ENCODE measurements at places on chromosomes 16 and 17.

- no peak for DNase-seq
These were observed 5.0 kb downstream of the CORO6 start for GRCh38 chr17:29617481-29618271.

DNA sequence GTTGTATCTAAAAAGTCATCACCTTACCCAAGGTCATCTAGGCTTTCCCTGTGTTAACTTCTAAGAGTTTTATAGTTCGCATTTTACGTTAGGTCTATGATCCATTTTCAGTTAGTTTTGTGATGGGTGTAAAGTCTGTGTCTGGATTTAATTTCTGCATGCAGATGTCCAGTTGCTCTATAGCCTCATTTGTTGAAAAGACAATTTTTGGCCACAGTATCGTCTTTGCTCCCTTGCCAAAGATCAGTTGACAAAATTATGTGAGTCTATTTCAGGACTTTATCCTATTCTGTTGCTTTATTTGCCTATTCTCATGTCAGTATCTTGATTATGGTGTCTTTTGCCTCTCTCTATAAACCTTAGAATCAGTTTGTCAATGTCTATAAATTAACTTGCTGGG is 85.1 kb downstream of the METRNL start:
- DNase-seq, result no peak

DNA sequence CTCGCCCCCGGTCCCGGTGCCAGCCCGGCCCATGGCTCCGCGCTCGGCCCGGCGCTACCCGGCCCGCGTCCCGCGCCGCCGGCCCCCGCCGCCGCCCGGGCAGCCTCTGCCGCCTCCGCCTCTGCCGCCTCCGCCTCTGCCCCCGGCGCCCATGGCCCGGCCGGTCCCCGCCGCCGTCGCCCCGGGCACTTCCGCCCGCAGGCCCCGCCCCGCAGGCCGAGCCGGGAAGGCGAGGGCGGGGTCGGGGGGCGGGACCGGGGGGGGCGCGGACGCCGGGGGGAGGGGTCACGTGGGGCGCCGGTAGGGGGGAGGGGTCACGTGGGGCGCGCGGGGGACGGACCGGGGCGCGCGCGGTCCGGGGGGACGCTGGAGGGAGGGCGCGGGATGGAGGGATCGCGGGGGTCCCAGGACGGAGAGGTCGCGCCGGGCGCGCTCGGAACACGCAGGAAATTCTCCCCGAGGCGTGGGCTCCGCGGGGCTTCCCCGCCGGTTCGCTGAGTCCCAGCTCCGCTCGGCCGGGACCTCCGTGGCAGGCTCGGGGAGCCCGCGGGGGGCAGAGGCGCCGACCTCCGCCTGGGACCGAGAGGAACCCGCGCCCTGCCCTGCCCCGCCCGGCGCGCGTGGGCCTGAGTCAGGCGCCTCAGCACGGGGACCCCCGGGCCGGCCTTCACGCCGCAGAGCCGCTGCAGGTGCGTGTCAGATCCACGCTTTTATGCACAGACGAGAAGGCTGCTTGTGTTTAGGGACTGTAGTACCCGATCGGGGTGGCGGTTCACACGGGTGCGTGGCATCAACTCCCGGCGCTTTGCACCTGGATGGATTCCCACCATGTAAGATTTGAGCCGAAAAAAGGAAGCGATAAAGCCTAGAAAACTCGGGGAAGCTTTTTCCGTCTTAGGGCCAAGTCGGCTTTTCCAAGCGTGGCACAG is at the start of gene PGAP6:
Gene PGAP6 (minus strand): TSS at position 190 of the 929 bp plus-strand sequence. CDS start 157 bp downstream, at position 33.
- DNase-seq, result no peak

- no peak for DNase-seq
These were observed 189.7 kb downstream of the SNX29 start for GRCh38 chr16:12166271-12166670.

- DNase-seq, result no peak
These were observed 73.3 kb downstream of the RPH3AL start for GRCh38 chr17:279331-279730.

- no peak for DNase-seq
These were observed 1.4 kb upstream of the NBR1 start for GRCh38 chr17:43169561-43170139.

- no peak for DNase-seq
These were observed 30.5 kb upstream of the GNG13 start for GRCh38 chr16:830871-831570.

GRCh38 chr16:66300501-66300900 is 66.0 kb upstream of the CDH5 start:
- DNase-seq, result no peak

GRCh38 chr17:64074704-64075426 is 54.4 kb upstream of the ICAM2 start:
- DNase-seq, result peak; percentile 32

DNA sequence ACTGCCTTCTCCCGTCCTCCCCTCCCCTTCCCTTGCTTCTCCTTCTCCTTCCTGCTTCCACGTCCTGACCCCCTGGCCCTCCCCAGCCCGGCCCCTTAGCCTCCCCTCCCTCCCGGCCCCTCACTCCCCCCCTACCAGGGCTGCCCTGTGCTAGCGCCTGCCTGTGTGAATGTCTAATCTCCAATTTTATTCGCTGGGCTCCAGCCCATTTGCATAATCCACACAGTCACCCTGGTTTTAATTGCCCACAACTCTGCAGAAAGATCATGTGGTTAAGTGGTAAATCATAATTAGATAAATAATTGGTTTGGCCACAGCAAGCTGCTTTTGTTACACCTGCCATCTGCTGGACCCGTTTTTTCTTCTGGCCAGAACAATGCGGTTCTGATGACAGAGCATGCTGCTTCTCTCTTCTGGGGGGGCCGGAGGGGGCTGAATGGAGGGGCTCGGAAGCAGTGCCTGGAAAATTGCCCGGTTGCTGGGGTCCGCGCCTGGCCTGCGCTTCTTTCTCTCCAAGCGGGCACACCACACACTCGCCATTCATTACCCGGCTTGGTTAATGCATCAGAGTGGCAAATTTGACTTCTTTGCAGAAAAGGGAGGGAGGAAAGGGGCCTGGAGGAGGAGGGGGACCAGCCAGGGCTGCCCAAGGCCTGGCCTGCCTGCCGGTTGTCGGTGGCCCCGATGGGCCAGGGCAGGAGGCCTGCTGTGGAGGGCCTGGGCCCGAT is 19.5 kb upstream of the GSE1 start:
- no peak for DNase-seq

DNA sequence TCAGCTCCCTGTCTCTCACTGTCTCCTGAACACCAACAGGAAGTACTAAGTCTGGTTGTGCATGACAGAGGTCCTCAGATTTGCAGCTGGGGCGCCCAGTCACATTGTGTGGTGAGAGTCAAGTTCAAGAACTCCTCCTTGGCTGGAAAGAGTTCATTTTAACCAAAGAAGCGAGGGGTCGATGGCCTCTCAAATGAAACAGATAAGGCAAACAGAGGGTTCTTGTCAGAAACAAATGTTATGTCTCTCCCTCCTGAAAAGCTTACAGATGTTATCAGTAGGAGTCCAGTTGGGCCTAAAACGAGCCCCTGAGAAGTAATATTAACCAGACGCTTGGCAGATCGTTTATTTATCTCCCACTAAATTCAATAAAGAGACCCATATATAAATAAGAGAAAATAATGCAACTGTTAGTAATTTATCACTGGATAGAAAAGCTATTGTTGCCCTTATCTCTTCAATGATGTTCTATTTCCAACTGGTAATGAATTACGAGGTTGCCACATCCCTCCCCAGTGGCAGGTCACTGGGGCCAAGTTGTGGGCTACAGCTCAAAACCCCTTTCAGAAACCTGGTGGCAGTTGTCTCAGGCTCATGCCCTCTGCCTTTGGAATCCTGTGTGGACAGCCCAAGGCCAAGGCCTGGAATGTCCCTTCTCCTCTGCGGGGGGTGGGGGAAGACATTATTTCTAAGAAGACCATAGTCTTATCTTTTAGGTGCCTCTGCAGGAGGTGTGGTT is 307.5 kb upstream of the DYNLRB2 start:
- peak; percentile 64 for DNase-seq

GRCh38 chr16:57859331-57859730 is 57.0 kb upstream of the KIFC3 start:
- DNase-seq, result peak; percentile 53

- DNase-seq, result no peak
These were observed 10.9 kb upstream of the ITGA2B start for GRCh38 chr17:44400226-44400847.

GRCh38 chr17:71039391-71039790 is 870.1 kb downstream of the KCNJ2 start:
- no peak for DNase-seq

- no peak for DNase-seq
These were observed 411.7 kb downstream of the UTP18 start for GRCh38 chr17:51672065-51672464.

DNA sequence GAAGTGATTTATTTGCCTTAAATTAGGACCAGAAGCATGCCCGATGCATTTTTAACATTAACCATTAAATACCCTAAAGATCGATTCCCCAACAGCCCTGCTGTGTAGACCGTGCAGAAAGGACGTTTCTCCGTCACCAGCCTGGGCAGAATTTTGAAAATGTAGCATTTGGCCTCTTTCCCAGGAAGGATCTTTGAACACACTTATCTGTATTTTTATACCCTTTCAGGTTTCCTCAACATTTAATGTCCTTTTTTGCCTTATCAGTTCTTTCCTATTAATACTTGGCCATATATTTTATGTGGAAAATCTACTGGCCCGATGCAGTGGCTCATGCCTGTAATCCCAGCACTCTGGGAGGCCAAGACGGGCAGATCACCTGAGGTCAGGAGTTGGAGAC is 54.6 kb upstream of the ZNF750 start:
- no peak for DNase-seq

DNA sequence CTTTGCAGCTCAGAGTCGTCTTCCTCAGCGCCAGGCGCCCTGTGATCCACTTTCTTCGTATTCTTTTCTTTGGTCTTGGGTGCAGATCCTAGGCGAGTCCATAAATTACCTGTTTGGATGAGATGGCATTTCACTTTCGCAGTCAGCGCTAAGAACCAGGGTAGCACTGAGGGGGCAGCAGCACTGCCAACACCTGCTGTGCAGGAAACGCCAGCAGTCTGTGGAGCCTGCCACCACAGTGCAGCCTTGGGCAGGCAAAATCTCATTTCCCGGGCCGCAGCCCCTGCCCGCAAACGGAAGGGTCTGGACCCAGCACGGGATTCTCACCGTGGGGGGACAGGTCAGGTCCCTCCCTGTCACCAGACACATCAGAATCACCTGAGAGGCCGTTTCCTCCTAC is 12.2 kb upstream of the ITGAE start:
- DNase-seq, result no peak

DNA sequence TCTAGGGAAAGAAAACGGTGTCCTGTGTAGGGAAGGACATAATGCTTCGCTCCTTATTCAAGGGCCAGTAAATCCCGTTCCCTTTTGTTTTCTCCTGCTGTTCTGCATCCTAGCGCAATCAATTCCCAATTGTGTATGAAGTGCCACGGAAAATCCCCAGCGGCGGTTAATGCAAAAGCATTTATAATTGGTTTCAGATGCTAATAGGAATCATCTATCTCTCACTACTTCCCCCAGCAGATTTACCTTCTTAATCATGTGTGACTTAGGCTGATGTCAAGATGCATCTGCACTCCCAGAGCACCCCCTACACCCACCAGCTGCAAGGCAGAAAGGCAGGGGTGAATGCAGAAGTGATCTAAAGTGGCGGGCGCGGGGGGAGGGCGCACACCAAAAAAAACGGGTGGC is 32.7 kb upstream of the SSTR2 start:
- no peak for DNase-seq

- DNase-seq, result no peak
These were observed 4.1 kb upstream of the PPP1R9B start for GRCh38 chr17:50154604-50155003.

DNA sequence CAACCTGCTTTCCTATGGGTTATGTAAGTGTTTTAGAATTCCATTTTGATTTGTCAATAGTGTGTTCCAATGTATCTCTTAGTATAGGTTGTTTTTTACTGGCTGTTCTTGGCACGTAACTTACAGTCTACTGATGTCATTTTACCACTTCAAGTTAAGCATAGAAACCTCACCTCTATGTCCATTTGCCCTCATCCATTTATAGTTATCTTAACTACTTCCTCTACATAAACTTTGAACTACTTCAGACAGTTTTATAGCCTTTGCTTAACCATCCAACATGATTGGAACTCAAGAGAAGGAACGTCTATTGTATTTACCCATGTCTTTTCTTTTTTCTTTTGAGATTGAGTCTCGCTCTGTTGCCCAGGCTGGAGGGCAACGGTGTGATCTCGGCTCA is 64.5 kb upstream of the GNG13 start:
- no peak for DNase-seq

DNA sequence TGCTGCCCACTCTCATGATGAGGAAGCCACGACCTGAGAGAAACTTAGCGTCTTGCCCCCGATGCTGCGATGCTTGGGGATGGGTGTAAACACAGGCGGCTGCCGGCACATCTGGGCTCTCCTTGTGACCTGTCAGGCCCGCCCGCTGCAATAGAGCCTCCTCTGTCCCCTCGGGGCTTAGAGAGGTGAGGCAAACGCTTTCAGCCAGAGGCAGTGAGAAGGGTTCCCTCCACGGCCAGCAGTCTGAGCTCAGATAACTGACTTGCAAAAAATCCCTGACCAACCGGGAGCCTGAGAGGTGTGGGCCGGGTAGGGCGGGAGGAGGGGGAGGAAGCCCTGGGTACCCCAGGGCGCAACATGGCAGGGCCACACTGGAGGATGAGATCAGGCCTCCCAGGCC is 260.6 kb downstream of the C16orf95 start:
- no peak for DNase-seq

GRCh38 chr17:49442041-49442440 is 27.4 kb upstream of the PHB1 start:
- DNase-seq, result no peak

DNA sequence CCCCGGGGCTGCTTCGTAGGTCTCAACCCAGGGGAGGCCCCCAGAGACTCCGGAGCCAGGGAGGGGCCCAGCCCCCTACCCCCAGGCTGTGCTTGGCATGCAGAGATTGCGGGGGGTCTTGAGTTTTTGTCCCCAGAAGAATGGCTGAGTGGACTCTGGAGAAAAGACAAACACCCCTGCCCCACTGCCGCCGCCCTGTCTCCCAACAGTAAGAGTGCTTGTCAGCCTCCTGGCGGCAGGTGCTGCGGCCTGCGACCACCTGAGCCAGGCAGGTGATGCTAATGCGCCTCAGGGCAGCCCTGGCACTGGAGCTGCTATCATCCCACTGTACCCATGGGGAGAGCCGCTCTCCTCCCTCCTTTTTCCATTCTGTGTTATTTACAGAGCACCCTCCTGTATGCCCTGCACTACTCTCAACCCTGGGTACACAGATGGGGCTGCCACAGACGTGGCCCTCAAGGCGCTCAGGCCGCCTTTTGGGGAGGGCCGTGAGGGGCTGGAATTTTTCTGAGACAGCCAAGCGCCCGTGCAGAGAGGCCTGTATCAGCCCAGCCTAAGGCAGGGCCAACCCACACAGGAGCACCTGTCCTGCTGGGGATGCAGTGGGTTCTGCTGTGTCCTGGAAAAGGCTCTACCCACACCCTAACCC is 2.6 kb upstream of the IL17C start:
- DNase-seq, result no peak

GRCh38 chr16:85750827-85751697 is at the start of gene C16orf74:
Gene C16orf74, minus strand, starts transcription at chr16:85751096. Its CDS starts 15,879 bp downstream, at chr16:85735217.
- peak; percentile 8 for DNase-seq

- DNase-seq, result no peak
These were observed 38.3 kb upstream of the SMPD3 start for GRCh38 chr16:68486502-68487202.
